MM.1S (cell line): ENCODE measurements at places on chromosomes 3 and 15.

GRCh38 chr15:82750831-82751180 lies 41.1 kb upstream of the AP3B2 start:
- peak overlapping the region; percentile 87 for H3K4me3 ChIP-seq
- no peaks in the 10 kb centered on the region for H3K27me3 ChIP-seq
- DNase-seq: peak; percentile 62
- peaks cover 9% of the 10 kb centered on the region; the same call in 1 of the 2 replicates for H3K36me3 ChIP-seq
- peak overlapping the region; percentile 78 for H3K27ac ChIP-seq
- peaks cover 9% of the 10 kb centered on the region for H3K4me1 ChIP-seq

GRCh38 chr3:112629425-112629824 lies 11.5 kb downstream of the CCDC80 start:
- H3K4me1 ChIP-seq: no peaks in the 10 kb centered on the region
- H3K36me3 ChIP-seq: no peaks in the 10 kb centered on the region
- no peak overlapping the region for H3K27ac ChIP-seq
- no peak for DNase-seq
- H3K27me3 ChIP-seq: no peaks in the 10 kb centered on the region

- no peak overlapping the region for H3K4me3 ChIP-seq
- H3K27ac ChIP-seq: no peak overlapping the region
- no peak for DNase-seq
- H3K4me1 ChIP-seq: no peaks in the 10 kb centered on the region
- no peaks in the 10 kb centered on the region for H3K27me3 ChIP-seq
- H3K36me3 ChIP-seq: no peaks in the 10 kb centered on the region
These were observed 52.9 kb upstream of the ITGA11 start for GRCh38 chr15:68484696-68485400.

- H3K4me1 ChIP-seq: peaks cover 14% of the 10 kb centered on the region
- DNase-seq: no peak
- H3K27ac ChIP-seq: no peak overlapping the region
- H3K27me3 ChIP-seq: no peaks in the 10 kb centered on the region
- H3K36me3 ChIP-seq: no peaks in the 10 kb centered on the region
These were observed 26.0 kb upstream of the GNB5 start for GRCh38 chr15:52217186-52217585.

- no peak for DNase-seq
- no peak overlapping the region for H3K27ac ChIP-seq
- H3K36me3 ChIP-seq: no peaks in the 10 kb centered on the region
- H3K4me1 ChIP-seq: no peaks in the 10 kb centered on the region
These were observed 348.4 kb upstream of the IL12A start for GRCh38 chr3:159640225-159640624.

GRCh38 chr3:194871143-194871863 lies 185.6 kb downstream of the FAM43A start:
- H3K4me1 ChIP-seq: no peaks in the 10 kb centered on the region
- H3K36me3 ChIP-seq: no peaks in the 10 kb centered on the region
- no peak overlapping the region for H3K4me3 ChIP-seq

GRCh38 chr15:95284933-95285421 lies 1045.5 kb upstream of the NR2F2 start:
- no peaks in the 10 kb centered on the region for H3K27me3 ChIP-seq
- H3K36me3 ChIP-seq: no peaks in the 10 kb centered on the region
- DNase-seq: peak; percentile 85
- peak overlapping the region; percentile 77 for H3K27ac ChIP-seq
- peaks cover 26% of the 10 kb centered on the region for H3K4me1 ChIP-seq

DNA sequence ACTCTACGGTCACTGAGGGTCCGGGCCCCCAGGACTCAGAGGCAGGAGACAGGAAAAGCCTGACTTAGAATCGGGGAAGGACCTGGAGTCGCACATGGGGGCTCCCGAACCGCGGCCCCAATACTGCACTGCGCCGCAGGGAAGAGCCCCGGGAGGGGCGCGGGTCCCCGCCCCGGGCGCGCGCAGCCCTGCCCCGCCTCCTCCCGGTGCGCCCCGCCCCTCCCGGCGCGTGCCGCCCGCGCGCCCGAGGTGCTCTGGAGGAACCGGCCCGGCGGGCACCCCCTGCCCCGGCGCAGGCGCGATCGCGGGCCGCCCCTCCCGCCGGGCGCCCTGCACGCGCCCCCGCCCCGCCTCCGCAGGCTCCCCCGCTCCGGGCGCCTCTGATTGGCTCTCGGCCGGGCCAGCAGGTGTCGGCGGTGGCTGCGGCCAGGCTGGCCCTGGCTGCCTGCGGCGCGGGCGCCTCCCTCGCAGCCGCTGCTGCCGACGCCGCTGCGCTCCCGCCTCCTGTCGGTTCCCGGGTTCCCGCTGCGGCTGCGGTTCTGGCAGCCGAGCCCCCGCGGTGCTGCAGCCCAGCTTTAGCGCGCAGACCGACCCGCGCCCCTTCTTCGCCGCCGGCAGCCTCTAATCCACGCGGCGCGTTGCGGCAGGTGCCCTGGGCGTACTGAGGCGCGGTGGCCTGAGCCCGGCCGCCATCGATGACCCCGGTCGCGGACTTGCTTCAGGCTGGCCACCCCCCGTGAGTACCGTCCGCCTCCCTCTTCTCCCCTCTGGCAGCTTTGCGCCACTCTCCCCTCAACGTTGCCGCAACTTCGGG lies at the start of gene MYRIP:
TSS of gene MYRIP (plus strand) at position 429 of the 814 bp plus-strand sequence. CDS start 91,208 bp downstream, outside the sequence.
- H3K4me3 ChIP-seq: peak within 1 kb of the TSS; percentile 88
- H3K27ac ChIP-seq: no peak within 1 kb of the TSS
- no peaks in the 10 kb centered on the region for H3K4me1 ChIP-seq
- DNase-seq: peak; percentile 87
- peaks cover 16% of the 10 kb centered on the region; the same call in 1 of the 2 replicates for H3K27me3 ChIP-seq

GRCh38 chr15:80461356-80462095 lies 57.3 kb downstream of the ARNT2 start:
- DNase-seq: no peak
- no peak overlapping the region for H3K27ac ChIP-seq
- H3K4me1 ChIP-seq: no peaks in the 10 kb centered on the region
- H3K36me3 ChIP-seq: no peaks in the 10 kb centered on the region
- H3K27me3 ChIP-seq: no peaks in the 10 kb centered on the region

DNA sequence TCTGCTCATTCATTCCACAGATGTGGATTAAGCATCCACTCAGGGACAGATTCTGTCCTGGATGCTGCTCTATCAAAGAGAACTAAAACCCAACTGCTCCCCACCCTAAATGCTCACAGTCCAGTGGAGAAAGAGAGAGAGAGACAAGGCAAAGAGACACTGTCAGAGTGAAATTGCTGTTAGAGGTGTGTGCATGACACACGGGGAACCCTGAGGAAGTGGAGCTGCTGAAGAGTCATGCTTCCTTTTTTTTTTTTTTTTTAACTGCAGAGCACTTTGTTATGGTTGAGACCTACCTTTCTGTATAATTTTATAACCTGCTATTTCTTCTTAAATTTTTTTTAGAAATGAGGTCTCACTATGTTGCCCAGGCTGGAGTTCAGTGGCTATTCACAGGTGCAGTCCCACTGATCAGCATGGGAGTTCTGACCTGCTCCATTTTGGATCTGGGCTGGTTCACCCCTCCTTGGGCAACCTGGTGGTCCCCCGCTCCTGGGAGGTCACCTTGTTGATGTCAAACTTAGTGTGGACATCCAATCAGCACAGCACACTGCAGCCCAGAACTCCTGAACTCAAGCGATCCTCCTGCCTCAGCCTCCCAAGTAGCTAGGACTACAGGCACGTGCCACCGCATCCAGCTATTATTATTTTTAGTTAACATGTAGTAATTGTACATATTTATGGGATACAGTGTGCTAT lies 18.2 kb upstream of the PSTPIP1 start:
- no peaks in the 10 kb centered on the region for H3K36me3 ChIP-seq
- H3K4me1 ChIP-seq: no peaks in the 10 kb centered on the region
- no peak overlapping the region for H3K4me3 ChIP-seq
- H3K27ac ChIP-seq: no peak overlapping the region
- no peak for DNase-seq
- H3K27me3 ChIP-seq: no peaks in the 10 kb centered on the region

- H3K4me1 ChIP-seq: no peaks in the 10 kb centered on the region
- H3K27me3 ChIP-seq: no peaks in the 10 kb centered on the region
- no peak overlapping the region for H3K4me3 ChIP-seq
- no peaks in the 10 kb centered on the region for H3K36me3 ChIP-seq
These were observed 116.3 kb downstream of the THRB start for GRCh38 chr3:24378313-24378712.

GRCh38 chr3:177817751-177818150 lies 620.5 kb upstream of the TBL1XR1 start:
- H3K4me1 ChIP-seq: no peaks in the 10 kb centered on the region
- H3K36me3 ChIP-seq: no peaks in the 10 kb centered on the region

DNA sequence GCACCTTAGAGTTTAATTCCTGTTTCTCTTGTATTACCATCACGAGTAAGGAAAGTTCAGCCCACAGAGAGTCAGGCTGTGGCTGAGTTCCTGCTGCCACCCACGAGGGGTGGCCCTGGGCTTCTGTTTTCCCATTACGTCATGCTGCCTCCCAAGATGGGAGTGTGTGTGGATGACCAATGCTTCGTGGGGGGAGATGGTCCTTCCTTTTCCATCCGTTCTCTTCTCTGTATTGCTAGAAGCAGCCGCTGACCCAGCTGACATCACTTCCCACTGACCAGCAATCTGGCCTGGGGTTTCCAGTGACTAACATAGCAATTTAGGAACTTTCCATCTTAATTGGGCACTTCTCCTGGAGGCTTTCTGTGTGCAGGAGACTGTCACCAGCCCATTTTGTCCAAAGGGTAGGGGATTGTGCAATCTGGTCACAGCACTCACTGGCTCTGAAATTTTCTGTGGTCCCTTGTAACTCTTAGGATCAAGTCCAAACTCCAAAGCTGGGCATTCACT lies 9.3 kb downstream of the IRAK2 start:
- no peaks in the 10 kb centered on the region for H3K36me3 ChIP-seq
- DNase-seq: no peak
- no peak overlapping the region for H3K4me3 ChIP-seq
